Fibroblast of lung (primary cell): ENCODE measurements at places on chromosomes 16 and 17. TPM values are rescaled to one million over a fixed set of nuclear protein-coding genes. Genes with fewer than 3 reads are reported as not detected.
A peak's percentile ranks its signal among the peaks of the same experiment; 100 is the strongest.

The C17orf50 gene
- not detected in 2 replicates for polyA plus RNA-seq

DNA sequence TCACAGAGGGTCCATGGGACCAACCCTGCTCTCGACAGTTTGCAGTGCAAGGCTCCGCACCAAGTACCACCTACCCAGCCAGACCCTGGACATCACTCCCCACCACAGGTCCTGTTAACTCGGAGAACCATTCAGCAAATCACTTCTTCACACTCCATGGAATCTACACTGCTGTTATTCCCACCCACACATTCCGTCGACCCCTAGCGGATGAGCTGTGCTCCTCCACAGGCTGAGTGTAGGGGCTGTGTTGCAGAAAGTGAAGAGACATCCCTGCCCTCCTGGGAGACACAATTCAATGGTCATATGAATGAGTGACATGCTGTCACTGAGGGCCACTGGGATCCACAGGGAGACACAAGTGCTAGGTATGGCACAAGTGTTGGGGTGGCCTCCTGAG lies 27.5 kb downstream of the MPG start:
- DNase-seq, result no peak

GRCh38 chr17:40179923-40180659 lies 2.8 kb downstream of the RAPGEFL1 start:
- DNase-seq, result peak; percentile 61

- DNase-seq, result peak; percentile 18
Observed at GRCh38 chr17:27762527-27763305, 37.6 kb downstream of the NOS2 start.

- no peak for DNase-seq
Observed at GRCh38 chr17:39110435-39111136, 40.9 kb downstream of the PLXDC1 start.

- DNase-seq, result no peak
Observed at GRCh38 chr16:2896480-2897010, 13.5 kb downstream of the FLYWCH2 start.

DNA sequence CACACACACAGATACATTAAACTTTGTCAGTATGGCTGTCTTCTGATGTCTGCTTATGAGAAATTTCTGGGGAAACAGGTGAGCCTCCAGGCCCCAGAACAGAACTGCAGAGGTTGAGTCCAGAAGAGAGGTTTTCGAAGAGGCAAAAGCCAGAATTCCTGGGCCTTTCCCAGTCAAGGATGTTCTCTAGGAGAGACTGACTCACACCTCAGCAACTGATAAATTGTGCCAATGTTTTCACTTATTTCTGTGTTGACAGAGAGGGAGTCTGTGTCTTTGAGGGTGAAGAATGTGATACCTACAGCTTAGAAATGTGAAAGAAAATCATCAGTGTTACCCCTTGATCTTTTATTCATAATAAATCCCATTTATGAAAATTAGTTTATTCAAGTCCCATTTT lies 30.3 kb downstream of the LDHD start:
- no peak for DNase-seq

DNA sequence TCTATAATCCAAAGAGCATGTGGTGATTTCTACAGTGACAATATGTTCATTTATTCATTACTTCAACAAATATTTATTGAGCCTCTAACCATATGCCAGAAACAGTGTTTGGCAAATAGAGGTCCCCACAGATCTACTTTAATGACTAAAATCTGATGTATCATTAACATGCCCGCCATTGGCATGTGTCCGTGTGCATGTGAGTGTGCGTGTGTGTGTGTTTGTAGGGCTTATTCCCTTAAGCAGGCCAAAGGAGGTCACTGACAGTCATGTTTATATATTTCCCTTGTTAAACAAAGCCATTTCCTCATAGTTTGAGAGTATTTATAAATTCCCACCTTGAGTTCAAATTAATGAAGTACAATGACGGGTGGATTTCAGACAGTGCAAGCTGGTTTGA lies 174.4 kb upstream of the IRX6 start:
- no peak for DNase-seq

DNA sequence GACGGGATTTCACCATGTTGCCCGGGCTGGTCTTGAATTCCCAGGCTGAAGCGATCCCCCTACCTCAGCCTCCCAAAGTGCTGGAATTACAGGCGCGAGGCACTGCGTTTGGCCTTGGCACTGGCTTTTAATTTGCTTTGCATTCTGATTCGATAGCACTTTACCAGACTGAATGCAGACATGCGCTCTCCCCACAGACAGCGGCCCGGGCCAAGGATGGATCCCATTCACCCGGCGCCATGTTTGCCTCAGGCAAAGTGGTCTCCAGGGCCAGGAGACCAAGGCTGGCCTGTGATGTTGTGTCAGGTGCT lies 41.7 kb downstream of the DHRS7B start:
- no peak for DNase-seq

DNA sequence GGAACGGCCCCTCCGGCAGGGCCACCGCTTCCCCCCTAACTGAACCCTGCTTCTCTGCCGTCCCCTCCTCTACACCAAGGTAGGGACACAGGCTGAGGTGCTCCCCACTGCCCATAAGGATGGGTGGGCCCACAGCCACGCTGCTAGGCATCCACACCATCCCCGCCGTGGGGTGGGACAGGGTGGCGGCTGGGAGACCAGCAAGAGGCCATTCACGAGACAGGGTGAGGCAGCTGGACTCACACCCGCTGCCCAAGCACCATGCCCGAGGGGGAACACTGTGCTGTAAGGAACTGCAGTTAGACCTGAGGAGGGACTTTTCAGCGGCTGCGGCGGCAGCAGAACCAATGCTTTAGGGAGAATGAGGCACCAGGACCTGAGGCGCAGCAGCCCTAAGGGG lies 47.5 kb upstream of the RRN3 start:
- no peak for DNase-seq

The DNAI2 gene
- not detected in 2 replicates for polyA plus RNA-seq

GRCh38 chr16:10780628-10781027 lies 37.0 kb downstream of the NUBP1 start:
- DNase-seq, result no peak

The FOXJ1 gene
- not detected in 2 replicates for polyA plus RNA-seq

GRCh38 chr16:78982096-78982744 lies 618.3 kb downstream of the MAF start:
- DNase-seq, result no peak

DNA sequence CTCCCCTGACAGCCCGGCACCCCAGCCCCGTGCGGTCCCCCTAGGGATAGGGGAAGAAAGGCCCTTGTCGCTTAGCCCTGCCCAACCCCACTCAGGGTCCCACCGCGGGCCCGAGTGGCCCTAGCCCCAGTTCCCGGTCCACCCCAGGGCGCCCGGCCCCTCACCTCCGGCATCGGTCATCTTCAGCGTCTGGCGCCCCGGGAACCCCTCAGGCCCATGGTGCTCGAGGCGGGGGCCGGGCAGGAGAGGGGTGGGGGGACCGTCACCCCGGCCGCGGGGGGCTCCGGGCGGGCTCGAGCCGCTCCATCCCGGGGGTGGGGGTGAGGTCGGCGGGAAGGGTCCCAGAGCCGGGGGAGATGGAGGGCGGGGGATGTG lies 620 bp downstream of the SAMD14 start:
- DNase-seq, result no peak

The TLCD3B gene
- polyA plus RNA-seq, result 0.11 TPM in 1 of 2 replicates, not detected in the other

DNA sequence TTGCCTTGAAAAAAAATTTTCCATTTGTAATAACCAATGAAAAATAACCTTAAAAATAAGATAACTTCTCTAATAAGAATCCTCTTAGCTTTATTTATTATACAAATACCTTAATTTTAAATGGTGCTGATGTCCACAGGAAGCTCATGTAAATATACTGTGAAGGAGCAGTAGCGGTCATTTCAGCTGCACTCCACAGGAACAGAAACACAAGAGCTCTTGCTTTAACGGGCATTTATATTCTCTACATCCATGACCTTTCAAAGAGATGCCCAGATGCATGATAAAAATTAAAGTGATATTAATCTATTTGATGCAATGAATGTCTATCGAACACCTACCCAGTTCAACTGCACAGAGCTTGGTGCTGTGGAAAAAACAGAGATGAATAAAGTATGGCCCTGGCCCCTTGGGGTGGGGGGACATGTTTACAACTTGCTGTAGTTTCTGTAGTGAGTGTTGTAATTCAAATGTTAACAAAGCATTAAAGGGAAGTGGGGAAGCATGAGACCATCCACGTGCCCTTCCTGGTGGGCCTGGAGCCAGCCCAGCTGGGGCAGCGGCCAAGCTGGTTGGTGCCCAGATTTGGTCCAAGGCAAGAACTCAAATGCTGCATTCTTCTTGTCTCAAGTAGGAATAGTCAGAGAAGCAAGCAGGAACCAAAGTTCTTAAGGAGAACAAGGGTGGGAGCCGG lies 47.9 kb downstream of the IQCK start:
- DNase-seq, result peak; percentile 15

GRCh38 chr17:7523033-7523432 lies 25.8 kb upstream of the TNFSF12 start:
- peak; percentile 17 for DNase-seq

The FLYWCH1 gene
- 12.0 and 16.4 TPM in 2 replicates for polyA plus RNA-seq

The PLXDC1 gene
- 4.7 and 5.8 TPM in 2 replicates for polyA plus RNA-seq

The PPL gene
- 3.3 and 5.0 TPM in 2 replicates for polyA plus RNA-seq

GRCh38 chr16:4283939-4284338 lies 11.1 kb upstream of the TFAP4 start:
- peak; percentile 43 for DNase-seq

The TEX19 gene
- 0.05 TPM in 1 of 2 replicates, not detected in the other for polyA plus RNA-seq

GRCh38 chr16:3575491-3575890 lies 1.7 kb downstream of the NLRC3 start:
- no peak for DNase-seq

GRCh38 chr17:64628641-64629040 lies 33.5 kb downstream of the SMURF2 start:
- no peak for DNase-seq

The CHD9NB gene
- polyA plus RNA-seq, result 0.34 and 0.81 TPM in 2 replicates

DNA sequence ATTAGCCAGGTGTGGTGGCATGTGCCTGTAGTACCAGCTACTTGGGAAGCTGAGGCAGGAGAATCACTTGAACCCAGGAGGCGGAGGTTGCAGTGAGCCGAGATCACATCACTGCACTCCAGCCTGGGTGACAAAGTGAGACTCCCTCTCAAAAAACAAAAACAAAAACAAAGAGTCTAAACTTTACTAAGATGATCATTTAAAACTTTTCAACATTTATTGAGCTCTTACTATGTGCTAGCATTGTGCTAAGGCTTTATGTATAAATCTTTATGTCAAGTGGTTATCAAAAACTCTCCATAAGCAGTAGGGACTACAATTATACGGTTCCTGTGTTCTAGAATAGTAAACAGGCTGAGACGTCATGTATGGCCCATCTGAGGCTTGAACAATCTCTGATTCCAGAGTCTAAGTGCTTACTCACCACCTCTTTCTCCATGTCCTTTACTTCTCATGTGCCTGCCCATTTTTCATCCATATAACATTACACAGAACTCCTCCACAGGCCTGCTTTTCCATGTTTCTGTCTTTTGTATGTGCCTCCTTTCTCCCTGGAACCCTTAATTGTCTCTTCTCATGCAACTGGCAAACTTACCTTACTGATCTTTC lies 66.7 kb downstream of the NUP88 start:
- no peak for DNase-seq

The ARL5C gene
- polyA plus RNA-seq, result not detected in 2 replicates

The LDHD gene
- 0.27 and 0.52 TPM in 2 replicates for polyA plus RNA-seq

The FTO gene
- 97.6 and 117 TPM in 2 replicates for polyA plus RNA-seq

DNA sequence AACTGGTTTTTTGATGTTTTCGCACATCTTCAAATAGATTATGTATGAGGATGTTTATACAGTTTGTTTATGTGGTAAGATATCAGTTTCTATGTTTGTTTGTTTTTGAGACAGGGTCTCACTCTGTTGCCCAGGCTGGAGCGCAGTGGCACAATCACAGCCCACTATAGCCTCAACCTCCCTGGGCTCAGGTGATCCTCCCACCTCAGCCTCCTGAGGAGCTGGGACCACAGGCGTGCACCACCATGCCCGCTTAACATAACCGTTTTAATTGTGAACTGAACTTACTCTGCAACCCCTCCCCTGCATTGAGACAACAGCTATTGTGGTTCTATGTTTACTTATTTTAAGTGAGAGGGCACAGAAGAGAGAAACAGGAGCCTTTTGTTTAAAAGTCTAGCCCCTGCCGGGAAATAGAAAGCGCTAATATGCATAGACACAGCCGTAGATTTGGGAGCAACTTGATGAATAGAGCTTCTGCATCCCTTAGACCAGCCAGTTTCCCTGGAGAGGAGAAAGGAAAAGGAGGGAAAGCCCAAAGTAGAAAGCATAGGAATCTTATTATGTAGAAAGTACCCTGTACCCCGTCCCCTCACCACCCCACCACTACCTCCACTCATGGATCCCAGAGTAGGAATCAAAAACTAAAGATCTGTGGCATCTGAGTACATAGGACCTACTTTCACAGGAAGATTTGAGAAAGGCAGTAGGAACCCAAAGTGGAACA lies 19.6 kb upstream of the APPBP2 start:
- no peak for DNase-seq

The HBQ1 gene
- not detected in 2 replicates for polyA plus RNA-seq

The EVI2B gene
- 0.68 and 3.4 TPM in 2 replicates for polyA plus RNA-seq

DNA sequence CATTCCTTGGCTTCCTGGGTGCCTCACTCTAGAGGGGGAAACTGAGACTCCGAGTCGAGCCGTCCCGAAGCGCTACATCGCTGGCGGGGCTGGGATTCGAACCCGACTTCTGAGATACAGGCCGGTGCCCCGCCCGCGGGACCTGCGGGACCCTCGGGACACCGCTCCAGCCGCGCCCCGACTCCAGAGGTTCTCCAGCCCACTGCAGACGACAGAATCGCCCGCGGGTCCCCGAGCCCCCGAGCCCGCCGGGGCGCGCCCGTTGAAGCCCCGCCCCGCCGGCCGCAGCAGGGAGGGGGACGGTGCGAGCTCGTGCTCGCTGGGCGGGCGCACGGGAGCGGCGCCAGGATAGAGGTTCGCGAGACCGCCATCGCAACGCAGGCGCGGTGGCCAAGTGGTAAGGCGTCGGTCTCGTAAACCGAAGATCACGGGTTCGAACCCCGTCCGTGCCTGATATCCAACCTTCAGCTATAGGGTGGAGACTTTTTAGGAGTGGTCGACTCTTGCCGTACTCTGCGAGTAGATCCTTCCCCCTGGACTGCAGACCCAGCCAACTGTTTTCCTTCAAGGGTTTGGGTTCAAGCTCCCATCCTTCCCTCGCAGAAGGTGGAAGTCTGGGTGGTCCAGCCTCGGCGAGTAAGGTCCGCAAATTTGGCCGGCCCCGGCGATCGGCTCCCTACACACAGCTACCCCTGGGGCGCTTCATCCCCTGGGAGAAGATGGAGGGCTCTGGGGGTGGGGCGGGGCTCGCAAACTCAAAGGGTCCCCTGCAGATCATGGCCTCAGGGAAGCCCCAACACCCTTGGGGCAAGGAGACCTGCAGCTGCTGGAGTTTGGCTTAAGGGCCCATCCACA lies 214.6 kb downstream of the MRTFB start:
- peak; percentile 98 for DNase-seq

DNA sequence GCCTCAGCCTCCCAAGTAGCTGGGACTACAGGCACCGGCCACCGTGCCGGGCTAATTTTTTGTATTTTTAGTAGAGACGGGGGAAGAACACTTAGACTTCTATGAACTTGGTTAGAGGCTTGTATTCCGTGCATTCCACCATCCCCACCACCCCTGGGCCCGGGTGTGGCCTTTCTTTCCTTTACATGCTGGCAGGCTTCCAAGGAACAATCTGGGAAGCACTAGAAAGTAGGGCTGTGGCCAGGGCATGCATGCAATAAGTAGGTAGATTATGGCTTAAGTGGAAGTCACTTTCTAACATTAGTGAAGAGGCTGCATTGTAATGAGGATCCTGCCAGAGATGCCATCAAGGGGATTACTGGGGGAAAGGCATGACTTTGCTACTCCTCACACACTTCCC lies 171.6 kb downstream of the SHISA6 start:
- no peak for DNase-seq

GRCh38 chr16:24801761-24802302 lies 43.9 kb upstream of the SLC5A11 start:
- DNase-seq, result no peak

GRCh38 chr17:79125503-79125902 lies 50.9 kb downstream of the ENGASE start:
- DNase-seq, result no peak

The FXR2 gene
- polyA plus RNA-seq, result 22.0 and 28.1 TPM in 2 replicates

The CEP112 gene
- 3.5 and 6.4 TPM in 2 replicates for polyA plus RNA-seq
